Activated naive CD4-positive, alpha-beta T cell treated with Interleukin-2 at 50 U/mL for 16 hours (primary cell): ENCODE measurements at places on chromosomes 4 and X.

- DNase-seq, result no peak
Measured at GRCh38 chr4:67122029-67122428, 423.3 kb downstream of the CENPC start.

GRCh38 chr4:53346920-53347852 is 18.7 kb downstream of the SCFD2 start:
- no peak for DNase-seq

DNA sequence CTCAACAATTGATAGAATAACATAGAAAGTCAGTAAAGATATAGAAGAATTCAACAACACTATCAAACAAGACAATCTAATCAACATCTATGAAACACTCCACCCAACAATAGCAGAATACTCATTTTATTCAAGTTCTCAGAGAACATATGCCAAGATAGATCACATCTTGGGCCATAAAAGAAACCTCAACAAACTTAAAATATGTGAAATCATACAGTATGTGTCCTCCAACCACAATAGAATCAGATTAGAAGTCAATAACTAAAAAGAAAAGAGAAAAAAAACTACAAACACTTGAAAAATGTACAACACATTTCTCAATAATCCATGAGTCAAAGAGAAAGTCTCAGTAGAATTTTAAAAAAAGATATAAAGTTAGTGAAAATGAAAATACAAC is 78.6 kb upstream of the LDB2 start:
- no peak for DNase-seq

DNA sequence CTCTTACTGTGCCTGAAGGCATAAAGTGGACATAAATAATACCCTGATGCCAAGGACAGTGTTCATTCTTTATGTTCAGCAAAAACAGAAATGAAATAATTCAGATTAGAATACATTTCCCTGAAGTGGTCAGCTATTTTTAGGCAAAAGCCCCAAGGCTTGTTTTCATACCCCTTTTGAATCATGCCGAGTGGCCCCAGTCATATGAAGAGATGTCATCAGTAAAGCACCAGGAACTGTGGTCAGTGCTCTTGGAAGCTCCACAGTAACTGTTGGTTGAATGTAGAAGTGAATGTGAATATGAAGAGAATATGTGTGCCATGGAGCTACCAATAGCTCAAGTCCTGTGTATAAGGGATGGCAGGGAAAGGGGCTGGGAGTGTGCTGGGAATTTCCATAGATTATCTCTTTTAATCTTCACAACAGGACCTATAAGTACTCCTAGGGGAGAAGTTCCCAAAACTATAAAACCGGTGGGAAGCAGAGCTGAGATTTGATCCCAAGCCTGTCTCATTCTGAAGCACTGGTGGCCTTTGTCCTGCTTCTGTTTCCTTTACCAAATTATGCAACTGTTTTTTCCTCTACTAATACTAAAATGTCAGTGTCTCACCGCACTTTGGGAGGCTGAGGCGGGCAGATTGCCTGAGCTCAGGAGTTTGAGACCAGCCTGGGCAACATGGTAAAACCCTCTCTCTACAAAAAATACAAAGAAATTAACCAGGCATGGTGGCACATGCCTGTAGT is 52.6 kb downstream of the FNIP2 start:
- no peak for DNase-seq

- no peak for DNase-seq
Measured at GRCh38 chr4:83947830-83948193, 411.9 kb downstream of the GPAT3 start.

DNA sequence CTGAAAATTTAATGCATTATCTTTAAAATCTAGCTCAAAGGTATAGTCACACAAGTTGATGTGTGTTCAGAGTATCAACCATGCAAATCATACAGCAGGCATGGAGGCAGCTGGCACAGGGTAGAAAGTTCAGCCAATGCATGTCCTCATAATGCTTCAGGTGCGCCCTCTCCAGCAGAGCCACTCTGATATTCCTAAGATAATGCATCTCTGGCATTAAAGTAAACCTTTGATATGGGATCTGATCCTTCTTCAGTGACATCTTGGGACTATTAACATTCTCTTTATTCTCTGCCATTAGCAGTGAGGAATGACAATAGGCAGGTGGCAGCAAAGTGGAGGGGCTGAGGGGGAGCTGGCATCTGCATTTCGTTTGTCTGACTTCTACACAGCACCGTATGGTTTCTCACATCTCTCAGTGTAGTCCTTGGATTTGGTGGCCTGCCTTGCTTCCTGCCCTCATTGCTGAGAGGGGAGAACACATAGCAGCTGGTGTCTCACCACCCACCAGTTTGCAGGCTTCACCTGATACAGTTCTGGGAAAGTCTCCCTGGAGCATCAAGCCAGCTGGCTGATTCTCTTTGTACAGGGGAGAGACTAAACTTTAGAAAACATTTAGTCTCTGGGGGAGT is 168.7 kb upstream of the TBC1D9 start:
- DNase-seq, result no peak

DNA sequence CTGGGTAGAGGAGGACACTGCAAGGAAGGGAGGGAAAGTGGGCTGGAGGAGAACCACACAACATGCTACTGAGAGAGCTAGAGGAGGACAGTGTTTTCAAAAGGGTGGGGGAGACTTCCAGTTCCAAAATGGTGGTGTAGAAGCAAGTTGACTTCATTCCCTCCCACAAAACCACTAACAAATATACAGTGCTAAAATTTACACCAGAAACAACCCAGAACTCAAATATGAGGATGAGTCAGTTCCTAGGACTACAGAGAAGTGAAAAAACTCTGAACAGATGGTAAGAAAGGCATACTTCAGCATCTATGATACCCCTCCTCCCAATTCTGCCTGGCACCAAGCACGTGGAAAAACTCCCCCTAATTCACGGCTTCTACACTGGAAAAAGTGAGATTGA is 9.8 kb downstream of the AADAT start:
- no peak for DNase-seq

DNA sequence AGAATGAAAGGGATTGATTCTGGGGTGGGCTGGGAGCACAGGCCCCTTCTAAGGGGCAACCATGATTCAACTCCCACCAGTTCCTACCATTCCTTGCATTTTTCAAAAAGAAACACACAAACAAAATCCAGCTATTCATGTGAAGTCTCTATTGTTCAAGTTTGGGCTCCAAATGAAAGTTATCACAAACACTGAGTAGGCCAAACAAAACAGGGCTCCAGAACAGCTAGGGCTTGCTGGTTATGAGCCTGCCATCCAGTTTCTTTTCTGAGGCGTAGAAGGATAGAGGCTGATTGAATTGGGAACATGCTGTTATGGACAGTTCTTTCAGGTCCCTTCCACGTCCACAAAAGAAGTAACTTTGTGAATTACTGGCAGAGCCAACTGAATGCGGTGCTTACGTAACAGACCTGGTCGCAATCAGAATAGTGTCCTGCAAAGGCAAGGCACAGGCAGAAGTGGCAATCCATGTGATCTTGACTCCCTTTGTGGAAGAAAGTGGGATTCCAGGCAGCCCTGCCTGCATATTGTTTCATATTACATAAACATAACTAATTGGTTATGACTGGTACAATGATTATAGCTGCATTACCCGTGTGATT is 244.5 kb downstream of the SCFD2 start:
- DNase-seq, result no peak

DNA sequence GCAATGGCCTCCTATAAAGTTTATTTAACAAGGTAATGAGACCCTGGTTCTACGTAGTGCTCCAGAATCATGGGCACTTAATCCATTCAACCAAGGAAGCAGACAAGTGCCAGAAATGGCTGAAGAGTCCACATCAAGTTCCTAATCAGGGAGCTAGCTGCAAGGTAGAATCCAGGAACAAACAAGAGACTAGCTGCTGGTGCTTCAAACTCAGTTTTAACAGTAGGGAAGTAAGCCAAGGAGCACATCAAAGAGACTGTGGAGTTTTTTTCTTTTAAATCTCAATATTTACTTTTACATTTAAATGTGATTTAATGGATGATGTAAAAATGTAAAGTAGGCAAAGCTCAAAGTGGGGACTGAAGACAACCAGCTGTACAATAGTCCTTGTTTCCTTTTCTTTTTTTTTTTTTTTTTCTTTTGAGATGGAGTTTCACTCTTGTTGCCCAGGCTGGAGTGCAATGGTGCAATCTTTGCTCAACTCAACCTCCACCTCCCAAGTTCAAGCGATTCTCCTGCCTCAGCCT is 630.4 kb downstream of the CCSER1 start:
- no peak for DNase-seq

DNA sequence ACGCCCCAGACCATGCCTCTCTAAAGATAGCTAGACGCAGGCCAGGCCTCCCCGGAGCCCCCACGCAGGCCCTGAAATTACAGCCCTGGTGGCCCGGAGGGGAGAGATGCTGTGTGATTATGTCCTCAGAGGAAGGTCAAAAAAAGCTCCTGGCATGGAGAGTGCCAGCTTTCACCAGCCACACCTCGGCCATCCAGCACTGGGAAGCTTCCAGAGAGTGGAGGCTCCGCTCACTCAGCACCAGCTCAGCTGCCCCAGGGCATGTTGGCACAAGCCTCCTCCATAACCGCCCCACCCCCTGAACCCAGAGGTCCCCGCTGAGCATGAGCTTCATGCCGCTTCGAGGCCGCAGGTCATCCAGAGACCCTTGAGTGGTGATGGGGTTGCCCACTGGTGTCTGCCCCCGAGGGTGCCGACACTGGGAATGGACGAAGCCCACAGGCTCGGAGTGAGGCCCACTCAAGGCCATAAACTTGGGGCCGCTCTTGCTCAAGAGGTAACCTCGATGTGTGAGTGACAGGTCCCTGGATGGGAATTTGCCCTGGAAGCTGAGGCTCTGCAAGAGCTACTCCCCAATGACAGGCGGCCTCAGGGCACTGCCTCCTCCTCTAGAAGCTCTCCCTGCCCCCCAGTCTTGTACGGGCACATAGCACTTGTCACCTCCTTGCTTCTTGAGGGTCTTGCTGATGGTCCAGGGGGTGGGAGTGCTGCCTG is 4.4 kb upstream of the BGN start:
- no peak for DNase-seq

- DNase-seq, result no peak
Measured at GRCh38 chrX:9797384-9798360, 11.4 kb downstream of the SHROOM2 start.

- no peak for DNase-seq
Measured at GRCh38 chrX:129634541-129634940, 20.2 kb downstream of the APLN start.

DNA sequence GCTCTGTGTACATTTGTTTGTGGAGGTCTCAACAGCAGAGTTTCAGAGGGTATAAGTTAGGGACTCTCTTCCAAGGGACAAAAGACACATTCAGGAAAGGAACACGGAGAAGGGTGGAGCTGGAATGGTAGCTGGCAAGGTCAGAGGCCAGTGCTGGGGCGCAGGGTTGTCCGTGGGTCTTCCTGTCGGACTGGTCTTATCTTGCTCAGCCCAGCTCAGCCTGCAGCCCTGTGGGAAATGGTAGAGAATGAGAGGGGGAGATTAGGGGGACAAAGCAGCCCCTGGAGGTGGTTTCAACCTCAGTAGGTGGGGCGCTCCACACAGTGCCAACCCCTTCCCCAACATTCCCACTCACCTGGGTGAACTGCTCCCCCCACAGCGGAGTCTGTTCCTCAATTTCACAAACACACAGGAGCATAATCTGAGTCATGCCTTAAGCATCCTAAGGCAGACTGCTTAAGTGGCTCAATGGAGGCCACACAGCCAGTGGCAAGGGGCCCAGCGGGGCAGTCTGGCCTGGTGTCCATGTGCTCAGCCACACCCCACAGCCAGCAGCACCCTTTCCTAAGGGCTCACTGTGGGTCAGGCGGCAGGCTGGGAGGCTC is 6.9 kb upstream of the HDAC6 start:
- DNase-seq, result no peak

DNA sequence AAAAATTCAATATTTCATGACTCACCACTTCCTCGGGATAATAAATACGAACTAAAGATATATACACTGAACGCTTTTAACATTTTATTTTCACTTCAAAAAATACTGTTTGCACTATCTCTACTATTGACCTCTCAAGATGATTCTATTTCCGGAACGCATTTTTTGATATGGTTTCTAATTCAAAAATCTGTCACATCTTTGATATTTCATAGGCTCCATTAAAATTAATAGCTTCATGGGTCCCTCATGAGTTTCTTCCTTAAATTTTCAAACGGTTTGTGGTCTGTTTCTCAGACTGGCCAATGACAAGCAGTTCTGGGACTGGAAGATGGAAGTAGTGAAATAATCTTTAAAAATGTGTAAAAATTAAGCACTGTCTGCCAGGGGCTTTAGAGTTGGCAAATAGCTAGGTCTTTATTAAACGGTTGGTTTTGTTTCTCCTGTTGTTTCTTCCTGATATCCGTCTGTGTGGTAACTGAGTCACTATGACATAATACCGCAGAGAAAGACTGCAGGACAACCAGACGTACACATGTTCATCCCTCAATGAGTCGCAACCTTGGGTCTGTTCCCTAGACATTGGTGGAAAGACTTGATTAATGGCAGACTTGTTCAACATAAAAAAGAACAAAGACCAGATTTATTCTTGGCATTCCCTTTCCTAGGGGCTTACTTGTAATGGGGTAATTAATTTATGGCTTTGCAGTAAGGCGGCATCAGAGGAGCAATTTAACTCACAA is 133.8 kb downstream of the PALLD start:
- no peak for DNase-seq

DNA sequence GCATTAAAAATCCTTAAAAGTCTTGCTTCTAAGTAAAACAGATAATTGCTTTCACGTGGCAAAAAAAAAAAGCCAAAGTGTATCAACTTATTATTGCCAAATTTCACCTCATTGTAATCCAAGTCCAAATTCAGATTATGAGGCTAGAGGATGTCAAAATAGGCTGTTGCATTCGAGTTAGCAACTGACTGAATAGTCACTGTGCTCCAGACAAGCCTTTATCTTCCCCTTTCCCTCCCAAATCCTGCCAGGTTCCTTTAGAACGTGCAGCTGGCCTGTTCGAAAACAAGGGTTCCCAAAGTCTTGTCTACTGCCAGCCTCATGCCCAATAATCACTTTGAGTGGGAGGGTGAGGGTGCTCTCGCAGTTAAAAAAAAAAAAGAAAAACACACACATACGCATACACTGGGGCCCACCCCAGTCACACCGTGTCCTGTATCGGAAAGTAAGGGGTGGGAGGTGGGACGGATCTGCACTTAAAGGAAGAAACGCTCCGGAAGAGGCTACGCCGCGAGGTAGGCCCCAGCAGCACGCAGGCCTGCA is 603 bp downstream of the MAD2L1 start:
- DNase-seq, result no peak

GRCh38 chr4:64559571-64559970 is 150.3 kb upstream of the TECRL start:
- DNase-seq, result no peak
